AG08395 (cell line): ENCODE measurements at places on chromosomes 1 and 21.

DNA sequence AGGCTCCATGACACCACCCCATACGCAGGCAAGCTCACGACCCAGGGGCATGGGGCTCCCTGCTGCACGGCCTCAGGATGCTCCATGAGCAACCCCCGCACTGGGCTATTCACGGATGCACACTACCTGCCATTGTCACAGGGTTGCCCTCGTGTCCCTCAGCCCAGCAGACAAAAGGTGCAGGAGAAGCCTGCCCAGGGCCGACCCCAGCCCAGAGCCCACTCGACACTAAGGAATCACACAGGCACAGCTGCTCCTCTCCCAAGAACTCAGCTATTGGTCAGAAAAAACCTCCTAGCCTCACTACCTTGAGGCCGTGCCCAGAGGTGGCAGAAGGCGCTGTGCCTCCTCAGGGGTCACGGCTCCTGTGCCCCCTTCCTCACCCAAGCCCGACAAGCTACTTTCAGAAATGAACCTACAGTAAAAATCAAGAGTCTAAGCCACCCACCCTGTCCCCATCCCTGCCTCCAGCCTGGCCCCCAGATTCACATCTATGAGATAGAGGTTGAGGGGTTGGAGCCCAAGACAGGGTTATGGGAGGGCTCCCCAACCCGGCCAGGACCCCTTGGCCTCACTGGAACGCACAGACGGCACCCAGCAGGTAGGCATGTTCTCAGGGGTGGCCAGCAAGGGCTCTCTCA is 6.4 kb upstream of the SPATC1L start:
- no peak for DNase-seq

DNA sequence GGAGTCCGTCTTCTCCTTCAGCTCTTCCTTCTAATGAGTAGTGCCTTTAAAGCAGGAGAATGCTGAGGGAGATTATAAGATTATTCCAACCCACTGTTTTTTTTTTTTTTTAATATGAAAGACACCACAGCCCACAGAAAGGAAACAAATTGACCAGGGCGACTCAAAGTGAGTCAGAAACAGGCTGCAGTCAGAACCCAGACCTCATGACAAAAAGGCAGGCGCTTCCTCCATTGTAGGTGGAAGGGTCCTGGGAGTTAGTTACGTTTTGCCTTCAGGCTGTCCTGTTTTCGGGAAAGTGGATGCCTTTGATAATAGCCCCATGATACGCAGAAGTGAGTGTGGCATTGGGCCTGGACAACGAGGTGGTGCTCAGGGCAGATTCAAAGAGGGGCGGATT is 21.0 kb downstream of the PLXNA2 start:
- DNase-seq = no peak

- no peak for DNase-seq
Observed at GRCh38 chr21:33514229-33514628, 22.7 kb upstream of the DNAJC28 start.

DNA sequence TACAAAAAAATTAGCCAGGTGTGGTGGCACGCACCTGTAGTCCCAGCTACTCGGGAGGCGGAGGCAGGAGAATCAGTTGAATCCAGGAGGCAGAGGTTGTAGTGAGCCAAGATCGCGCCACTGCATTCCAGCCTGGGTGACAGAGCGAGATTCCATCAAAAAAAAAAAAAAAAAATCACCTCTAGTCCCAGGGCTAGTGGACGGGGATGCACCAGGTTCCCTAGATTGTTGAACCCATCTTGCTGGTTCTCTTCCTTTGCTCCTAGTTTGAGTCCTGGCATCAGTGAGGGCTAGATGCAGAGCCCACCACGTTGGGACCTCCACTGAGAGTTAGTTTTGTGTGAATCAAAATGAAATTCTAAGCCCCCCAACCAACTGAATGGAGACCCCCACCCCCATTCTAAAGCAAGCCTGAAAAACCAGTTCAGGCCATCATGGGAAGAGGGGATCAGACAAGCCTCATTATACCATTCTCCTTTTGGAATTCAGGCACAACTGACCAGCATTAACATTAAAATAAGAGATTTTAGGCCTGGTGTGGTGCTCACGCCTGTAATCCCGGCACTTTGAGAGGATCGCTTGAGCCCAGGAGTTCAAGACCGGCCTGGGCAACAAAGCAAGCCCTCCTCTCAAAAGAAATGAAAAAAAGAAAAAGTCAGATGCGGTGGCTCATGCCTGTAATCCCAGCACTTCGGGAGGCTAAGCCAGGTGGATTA is 17.9 kb upstream of the L1TD1 start:
- DNase-seq = no peak

- peak; percentile 15 for DNase-seq
Observed at GRCh38 chr1:215543191-215543606, 23.9 kb upstream of the KCTD3 start.

- DNase-seq = no peak
Observed at GRCh38 chr1:116948046-116948445, 38.3 kb downstream of the PTGFRN start.

GRCh38 chr1:206635080-206635977 is at the start of gene DYRK3:
TSS of gene DYRK3 (plus strand) at chr1:206635536. CDS start at chr1:206635704, 168 bp downstream.
- peak; percentile 97 for DNase-seq
